ENCODE measurements at places on chromosomes 6 and 20. TPM values are rescaled to one million over a fixed set of nuclear protein-coding genes. Genes with fewer than 3 reads are reported as not detected.

The TENT5A gene
- total RNA-seq, result 0.90 TPM

The MAK gene
- 0.47 TPM for total RNA-seq

The LPA gene
- total RNA-seq, result not detected

The SLC2A10 gene
- total RNA-seq, result not detected

The KHDC3L gene
- total RNA-seq, result not detected

DNA sequence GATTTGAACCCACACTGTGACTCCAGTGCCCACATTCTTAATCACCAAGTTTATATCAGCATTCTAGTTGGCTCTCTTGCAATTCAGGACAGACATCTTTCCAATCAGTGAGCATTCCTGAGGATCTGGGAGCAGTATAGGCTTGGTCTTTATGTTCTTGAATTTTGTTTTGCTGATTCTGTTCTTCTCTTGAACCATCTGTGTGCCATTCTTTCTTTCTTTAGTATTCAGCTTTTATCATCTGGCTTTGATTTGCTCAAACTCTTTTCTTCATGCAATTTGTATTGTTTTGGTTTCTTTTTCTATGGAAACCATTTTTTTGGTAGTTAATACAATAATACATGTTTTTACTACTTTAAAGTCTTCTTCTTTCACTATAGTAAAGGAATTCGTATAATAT, 162.4 kb downstream of the CD109 start:
- no peak for DNase-seq

DNA sequence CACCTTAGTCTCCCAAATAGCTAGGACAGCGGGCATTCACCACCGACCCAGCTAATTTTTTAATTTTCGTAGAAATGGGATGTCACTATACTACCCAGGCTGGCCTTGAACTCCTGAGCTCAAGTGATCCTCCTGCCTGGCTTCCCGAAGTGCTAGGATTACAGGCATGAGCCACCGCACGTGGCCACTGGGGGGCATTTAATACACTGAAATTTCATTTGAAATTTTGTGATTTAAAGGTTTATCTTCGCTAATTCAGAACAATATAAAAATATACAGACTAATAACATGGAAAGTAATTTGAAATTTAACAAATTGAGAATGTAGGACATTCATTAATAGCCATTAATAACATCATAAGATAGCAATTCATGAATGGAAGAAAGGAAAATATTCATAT, 20.5 kb upstream of the TBC1D32 start:
- DNase-seq, result no peak

GRCh38 chr6:105562027-105562426, 159.1 kb upstream of the PREP start:
- no peak for DNase-seq

- peak; percentile 34 for DNase-seq
Observed at GRCh38 chr6:4441981-4442434, 306.6 kb upstream of the ECI2 start.

DNA sequence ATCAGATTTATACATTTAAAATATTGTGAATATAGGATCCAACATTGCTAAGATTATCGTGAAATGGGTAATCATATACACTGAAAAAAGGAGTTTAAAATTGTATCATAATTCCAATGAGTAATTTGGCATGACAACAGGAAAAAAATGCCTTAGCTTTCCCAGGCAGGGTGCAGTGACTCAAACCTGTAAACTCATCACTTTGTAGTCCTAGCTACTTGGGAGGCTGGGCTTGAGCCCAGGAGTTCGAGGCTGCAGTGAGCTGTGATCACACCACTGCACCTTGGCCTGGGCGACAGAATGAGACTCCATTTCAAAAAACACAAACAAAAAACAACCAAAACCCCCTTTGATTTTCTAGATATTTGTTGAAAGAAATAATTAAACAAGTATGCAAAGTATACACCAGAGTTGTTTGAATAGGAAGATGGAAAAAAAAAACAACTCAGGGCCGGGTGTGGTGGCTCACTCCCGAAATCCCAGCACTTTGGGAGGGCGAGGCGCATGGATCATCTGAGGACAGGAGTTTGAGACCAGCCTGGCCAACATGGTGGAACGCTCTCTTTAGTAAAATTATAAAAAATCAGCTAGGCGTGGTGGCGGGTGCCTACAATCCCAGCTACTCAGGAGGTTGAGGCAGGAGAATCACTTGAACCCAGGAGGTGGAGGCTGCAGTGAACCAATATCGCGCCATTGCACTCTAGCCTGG, 98.7 kb downstream of the TRERF1 start:
- no peak for DNase-seq

- DNase-seq, result peak; percentile 13
Observed at GRCh38 chr6:166046226-166046625, 121.4 kb downstream of the TBXT start.

GRCh38 chr6:2507521-2508037, 243.1 kb downstream of the MYLK4 start:
- DNase-seq, result no peak

GRCh38 chr6:56541741-56542360, 100.8 kb downstream of the DST start:
- no peak for DNase-seq

DNA sequence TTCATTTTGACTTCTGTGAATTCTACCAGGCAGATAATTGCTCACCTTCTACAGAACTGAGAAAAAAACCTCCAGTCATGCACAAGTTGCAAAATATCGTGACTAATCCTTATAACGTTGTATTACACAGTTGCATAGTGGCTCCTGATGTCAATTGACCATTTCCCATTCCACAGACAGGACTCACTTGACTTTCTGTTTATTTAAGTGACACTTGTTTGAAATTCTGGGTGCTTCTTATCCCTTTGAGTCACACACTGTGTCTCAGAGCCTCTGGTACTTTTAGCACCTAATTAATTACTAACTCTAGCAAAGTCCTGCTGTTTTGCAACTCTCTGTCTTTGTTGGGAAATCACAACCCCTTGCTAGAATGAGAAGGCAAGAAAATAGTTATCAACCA, 16.2 kb upstream of the RSPO3 start:
- DNase-seq, result no peak

DNA sequence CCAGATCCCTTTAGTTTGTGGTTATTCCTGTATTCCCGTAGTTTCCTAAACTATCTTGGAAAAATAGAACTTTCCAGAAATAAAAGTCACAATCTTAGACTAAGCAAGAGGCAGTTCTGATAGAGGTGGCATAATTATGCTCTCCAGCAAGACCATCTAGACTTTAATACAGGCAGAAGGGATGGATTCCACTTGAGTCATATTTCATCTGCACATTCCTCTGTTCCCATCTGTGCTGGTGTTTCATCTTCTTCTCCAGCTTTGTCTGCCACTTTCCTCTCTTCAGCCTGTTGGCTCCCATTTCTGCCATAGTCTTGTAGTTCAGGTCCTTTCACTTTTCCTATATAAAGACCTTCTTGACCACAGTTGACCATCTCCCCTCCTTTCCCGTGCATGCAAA, 102.9 kb downstream of the SOBP start:
- no peak for DNase-seq

DNA sequence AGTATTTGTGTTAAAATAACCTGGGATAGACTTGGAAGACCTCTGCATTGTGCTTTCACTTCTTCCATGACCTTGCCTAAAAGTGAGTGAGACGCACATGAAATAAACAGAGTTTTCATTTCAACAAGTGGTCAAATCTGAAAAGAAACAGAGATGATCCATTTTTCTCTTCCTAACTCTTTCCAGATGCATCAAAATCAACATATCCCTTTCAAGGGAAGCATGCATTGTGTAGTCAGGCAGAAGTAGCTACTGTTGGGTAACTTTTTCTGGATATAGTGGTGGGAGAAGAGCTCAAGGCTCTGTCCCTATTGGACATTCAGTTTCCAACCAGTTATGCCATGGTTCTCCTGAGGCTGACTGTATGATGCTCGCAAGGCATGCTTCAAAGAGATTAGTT, 233.0 kb upstream of the JAG1 start:
- no peak for DNase-seq

GRCh38 chr6:122198922-122199321, 200.5 kb upstream of the HSF2 start:
- no peak for DNase-seq
